ENCODE measurements at places on chromosomes 12 and 14. TPM values are rescaled to one million over a fixed set of nuclear protein-coding genes. Genes with fewer than 3 reads are reported as not detected.

DNA sequence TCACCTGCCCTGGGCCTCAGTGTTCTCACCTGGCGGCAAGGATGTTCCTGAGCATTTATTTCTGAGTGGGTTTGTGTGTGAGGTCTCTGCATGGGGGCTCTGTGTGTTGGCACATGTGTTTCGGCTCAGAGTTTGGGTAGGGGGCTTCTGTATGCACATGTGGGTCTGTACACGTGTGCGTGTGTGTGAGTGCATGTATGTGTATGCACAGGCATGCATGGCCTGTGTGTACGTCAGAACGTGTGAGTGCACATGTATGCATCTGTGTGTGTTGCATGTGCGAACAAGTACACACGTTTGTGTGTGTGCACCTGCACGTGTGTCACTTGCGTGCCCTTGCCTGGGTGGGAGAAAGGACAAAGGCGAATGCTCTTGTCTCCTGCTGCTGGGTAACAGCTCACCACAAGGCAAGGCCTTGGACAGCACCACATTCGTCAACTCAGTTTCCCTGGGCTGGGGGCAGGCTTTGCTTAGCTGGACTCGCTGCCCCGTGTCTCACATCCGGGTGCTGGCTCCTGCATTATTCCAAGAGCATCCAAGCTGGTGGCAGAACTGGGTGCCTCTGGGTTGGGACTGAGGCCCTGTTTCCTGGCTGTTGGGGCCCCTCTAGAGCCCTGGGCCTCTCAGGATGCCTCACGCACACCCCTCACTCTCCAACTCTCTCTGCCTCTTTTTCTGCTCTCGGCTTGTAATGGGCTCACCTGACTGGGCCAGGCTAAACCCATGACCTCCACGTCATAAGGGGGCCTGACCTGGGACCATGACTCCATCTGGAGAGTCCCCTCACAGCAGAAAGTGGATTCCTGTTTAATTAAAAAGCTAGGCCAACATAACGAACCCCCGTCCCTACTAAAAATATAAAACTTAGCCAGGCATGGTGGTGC, 153.6 kb upstream of the C14orf180 start:
- peak; percentile 35 for DNase-seq

The DEPDC4 gene
- total RNA-seq: 2.5 TPM

The TEDC1 gene
- 56.8 TPM for total RNA-seq

DNA sequence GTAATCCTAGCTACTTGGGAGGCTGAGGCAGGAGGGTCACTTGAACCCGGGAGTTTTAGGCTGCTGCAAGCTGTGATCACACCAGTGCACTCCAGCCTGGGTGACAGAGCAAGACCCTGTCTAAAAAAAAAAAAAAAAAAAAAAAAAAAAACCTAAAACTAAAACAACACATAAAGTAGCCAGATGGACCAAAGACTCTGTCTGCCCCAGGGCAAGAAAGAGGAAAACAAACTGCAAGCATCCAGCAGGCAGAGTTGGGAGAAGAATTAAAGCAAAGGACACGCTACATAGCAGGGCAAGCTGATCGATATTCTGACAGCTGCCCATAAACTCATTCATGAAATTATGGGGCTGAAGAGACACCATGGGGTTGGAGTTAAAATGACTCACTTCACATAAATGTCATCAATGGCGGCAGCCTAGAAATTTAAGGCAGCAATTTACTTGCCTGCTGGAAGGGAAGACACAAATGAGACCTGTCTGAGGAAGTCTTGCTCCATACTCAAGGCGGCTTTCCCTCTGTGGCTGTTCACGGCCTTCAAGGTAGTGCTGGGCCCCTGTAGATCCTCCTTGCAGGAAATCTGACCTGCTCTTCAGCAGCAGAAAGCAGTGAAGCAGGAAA, 259.1 kb upstream of the FKBP4 start:
- DNase-seq: no peak

- DNase-seq: no peak
Measured at GRCh38 chr14:91438845-91439244, 21.2 kb upstream of the CCDC88C start.

The C12orf42 gene
- total RNA-seq: not detected
